Adrenal gland (tissue), 19 donors: ENCODE measurements at places on chromosomes 6 and 20.
A peak's percentile ranks its signal among the peaks of the same experiment; 100 is the strongest.

GRCh38 chr6:35213298-35213791 is 411 bp upstream of the SCUBE3 start:
- DNase-seq: no peak

GRCh38 chr6:142653710-142654420 is 291.1 kb downstream of the HIVEP2 start:
- DNase-seq: no peak

GRCh38 chr6:111228094-111228493 is 140.8 kb downstream of the SLC16A10 start:
- no peak for DNase-seq

- DNase-seq: no peak
These were observed 9.9 kb downstream of the PCIF1 start for GRCh38 chr20:45944151-45944964.

- peak; percentile 29 for DNase-seq
These were observed 750 bp downstream of the MAP7 start for GRCh38 chr6:136549300-136550044.

DNA sequence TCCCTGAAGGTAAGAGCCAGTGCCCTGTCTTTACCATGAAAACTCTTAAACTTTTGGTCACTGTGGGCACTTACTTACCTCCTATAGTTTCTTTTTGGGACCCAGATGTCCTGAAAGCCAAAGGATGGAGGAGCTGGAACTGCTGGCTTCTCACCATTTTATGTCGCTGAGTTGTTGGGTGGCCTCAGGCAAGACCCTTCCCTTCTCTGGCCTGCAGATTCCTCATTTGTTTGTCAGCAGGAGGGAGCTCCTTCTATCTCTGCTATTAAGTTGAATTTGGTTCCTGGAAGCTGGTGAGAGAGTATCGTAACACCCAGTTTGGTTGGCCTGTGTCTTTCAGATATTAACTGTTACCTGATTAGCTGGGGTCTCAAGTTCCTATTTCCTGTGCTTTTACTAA is 68.2 kb upstream of the MYL9 start:
- no peak for DNase-seq

DNA sequence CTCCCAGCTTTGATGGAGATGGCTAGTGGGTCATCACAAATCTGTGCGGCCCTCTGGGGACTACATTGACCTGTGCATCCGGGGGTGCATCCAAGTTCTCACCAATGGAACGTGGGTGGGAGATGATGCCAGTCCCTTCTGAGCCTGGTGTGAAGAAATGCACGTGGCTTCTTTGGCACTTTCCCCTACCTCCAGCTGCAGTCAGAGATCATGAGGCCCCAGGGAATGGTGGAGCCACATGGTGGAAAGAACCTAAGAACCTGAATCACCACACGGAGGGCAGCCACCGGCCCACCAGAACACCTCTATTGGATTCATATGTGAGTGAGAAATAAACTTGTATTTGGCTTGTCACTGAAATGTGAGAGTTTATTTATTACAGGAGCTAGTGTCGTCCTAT is 9.9 kb upstream of the CDKN1A start:
- no peak for DNase-seq

DNA sequence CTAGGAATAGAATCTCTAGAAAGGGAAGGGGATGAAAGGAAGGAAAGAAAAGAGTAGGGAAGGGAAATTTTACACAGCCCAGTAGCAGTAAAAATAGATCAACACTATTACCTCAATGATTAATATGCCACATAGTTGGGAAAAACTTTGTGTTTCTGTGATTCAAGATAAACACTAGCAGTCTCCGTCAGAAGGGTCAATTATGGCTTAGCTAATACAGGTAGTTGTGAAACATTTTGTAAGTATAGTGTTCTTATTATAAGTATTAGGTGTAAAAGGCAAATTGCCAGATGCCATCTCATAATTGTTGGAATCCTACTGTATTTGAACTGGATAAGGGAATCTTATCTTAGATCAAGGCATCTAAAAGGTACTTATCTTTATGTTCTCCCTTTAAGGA is 165.7 kb downstream of the MTFR2 start:
- DNase-seq: no peak

GRCh38 chr20:4370851-4371250 is 350.9 kb upstream of the PRND start:
- DNase-seq: no peak

DNA sequence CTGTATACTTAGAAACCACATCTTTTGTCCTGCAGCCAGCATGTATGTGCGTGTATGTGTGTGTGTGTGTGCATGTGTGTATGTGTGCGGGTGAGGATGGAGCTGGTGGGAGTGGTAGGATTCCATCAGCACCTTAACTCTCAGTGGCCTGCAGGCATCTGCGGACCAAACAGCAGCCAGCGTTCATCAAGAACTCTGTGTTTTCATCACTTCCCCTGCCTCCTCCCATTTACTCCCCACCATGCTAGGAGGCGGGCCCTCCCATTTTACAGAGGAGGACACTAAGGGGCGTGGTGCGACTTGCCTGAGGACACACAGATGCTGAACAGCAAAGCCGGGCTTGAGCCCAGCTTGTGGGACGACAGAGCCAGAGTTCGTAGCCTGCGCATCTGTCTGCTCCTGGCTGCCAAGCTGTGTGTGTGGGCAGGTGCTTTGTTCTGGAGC is 8.9 kb downstream of the VSTM2L start:
- DNase-seq: no peak

DNA sequence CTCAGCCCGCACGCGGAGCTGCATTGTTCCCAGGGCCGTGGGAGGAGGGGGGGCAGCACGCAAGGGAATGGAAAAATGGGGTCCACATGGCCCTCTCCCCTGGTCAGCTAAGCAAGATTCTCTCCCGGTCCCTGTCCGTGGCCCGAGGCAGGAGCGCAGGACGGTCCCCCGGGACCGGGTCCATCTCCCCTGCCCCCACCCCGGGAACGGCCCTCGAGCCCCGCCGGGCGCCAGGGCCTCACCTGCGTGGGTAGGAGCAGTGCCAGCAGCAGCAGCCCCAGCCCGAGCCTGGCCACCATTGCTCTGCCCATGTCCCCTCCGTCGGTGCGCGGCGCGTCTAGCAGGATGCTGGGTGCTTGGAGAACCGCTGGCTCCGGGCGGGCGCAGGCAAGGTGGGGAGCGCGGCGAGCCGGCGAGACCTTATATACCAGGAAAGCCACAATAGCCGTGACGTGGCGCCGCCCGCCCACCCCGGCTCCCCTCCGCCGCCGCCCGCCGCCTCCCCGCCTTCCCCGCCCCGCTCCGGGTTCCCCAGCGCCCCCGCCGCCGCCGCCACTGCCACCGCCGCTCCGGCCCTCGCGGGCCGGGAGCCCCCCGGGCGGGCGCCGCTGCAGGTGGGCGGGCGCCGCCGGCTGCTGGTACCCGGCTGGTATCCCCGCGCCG is at the start of gene CD24:
Gene CD24 (minus strand): TSS at position 394 of the 663 bp plus-strand sequence. CDS start 83 bp downstream, at position 311.
- no peak for DNase-seq

- DNase-seq: no peak
These were observed 583.4 kb downstream of the BCKDHB start for GRCh38 chr6:80689716-80690395.

- peak; percentile 84 for DNase-seq
These were observed 8.7 kb upstream of the CCR6 start for GRCh38 chr6:167113935-167114910.

- DNase-seq: no peak
These were observed 1348.5 kb downstream of the GRIK2 start for GRCh38 chr6:102742028-102742427.

DNA sequence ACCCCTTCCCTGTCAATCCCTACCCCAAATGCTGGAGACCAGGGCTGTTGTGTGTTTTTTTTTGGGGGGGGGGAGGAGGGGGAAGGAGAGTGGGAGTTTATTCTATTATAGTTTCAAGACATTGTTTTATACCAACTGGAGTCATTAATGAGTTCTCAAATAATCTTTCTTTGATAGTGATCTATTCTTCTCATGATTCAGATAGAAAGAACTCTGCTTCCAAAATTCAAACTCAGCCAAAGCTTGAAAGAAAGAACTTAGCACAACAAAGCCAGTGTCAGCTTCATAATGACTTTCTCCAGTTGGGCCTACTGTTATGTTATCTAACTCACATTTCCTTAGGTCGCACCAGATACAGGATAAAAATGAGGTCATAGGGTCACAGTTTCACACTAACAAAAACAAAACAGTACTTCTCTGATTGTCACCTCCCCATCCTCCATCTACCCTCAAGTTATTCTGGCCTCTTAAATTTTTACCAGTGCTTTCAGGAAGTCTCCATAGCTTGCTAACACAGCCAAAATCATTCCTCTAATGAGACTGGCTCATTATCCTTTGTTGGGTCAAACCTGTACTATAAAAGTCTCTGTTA is 19.0 kb upstream of the MAP3K7 start:
- DNase-seq: no peak

GRCh38 chr20:43191946-43192863 is 2.5 kb upstream of the PTPRT start:
- DNase-seq: no peak

DNA sequence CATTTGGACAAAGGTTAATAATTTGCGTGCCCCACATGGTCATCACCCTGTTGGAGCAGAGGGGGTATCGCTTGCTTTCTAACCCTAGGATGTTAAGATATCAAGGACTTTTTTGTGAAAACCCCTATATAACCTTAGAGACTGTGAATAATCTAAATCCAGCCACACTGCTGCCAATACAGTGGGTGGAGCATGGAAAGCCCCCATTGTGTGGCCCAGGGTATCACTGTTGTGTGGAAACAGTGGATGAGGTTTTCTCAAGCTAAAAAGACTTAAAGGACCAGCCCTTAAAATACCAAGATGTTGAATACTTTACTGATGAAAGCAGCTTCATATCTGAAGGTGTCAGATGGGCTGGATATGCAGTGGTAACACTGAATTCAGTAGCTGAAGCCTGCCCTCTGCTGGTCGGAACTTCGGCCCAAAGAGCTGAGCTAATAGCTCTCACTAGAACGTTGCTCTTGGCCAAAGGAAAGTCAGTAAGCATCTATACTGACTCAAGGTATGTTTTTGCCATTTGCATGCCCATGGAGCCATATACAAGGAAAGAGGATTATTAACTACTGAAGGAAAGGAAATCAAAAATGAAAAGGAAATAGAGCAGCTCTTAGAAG is 695.2 kb downstream of the PHF3 start:
- DNase-seq: peak; percentile 70

- no peak for DNase-seq
These were observed 239.8 kb downstream of the CDC5L start for GRCh38 chr6:44627091-44627882.

DNA sequence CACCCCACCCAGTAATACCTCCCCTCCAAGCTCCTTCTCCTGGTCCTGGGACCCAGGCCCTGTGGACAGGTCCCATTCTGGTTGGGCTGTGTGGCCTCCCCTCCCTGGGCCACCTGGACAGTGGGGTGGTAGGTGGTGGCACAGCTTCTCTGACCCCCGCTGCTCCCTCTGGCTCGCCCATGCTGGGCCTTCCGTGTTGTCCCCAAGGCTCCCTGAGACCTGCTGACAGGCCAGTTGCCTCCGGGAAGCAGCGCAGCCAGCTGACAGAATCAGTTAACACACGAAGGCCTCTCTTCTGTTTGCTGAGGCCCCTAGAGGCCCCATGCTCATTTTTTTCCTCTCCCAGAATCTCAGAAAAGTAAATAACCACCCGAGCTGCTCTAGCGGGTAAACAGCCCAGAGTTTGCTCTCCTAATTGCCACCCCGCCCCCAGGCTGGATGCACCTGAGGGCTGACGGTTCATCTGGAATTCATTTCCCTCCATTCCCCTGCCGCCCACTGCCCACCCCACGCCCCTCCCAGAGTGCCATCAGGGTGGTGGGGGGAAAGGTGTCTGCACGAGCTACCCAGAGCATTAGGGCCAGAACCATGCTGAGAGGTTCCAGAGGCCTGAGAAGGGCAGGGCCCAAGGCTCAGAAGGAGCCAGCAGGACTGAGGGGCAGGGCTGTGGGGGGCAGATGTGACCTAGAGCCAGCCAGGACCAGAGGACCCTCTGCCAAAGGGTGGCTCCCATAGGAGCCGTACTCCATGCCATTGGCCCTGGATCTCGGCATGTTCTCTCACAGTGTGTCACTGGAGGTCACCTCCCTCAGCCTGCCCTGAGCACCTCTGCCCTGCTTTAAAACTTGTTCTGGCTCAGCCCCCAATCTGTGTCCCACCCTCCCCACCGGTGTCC is 157.5 kb downstream of the GRM4 start:
- no peak for DNase-seq

DNA sequence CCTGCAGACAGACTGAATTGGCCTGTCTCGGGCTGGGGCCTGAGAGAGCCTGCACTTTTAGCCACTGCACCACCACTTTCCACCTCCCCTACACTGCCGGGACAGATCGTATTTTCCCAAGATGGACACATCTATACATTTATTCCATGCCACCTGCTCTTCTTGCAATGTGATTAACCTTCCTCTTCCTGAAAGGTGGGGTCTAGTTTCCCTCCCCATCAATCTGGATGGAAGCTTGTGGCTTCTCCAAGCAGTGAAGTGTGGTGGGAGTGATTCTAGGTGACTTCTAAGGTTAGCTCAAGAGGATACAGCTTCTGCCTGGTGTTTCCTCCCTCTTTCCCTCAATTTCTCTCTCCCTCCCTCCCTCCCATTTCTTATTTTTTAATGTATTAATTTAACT is 150.3 kb upstream of the PROKR2 start:
- DNase-seq: no peak

DNA sequence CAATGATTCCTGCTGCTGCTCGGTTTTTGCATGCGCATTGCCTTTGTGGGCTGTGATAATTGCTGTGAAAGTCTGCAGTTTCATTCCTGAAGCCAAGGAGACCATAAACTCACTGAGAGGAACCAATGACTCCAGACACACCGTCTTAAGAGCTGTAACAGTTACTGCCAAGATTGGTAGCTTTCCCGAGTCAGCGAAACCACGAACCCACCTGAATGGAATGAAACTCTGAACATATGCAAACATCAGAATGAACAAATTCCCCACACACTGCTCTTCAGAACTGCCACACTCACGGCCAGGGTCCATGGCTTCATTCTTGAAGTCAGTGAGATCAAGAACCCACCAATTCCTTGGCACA is 37.7 kb downstream of the TRIM27 start:
- no peak for DNase-seq

GRCh38 chr6:11852061-11852651 is 73.6 kb upstream of the ADTRP start:
- DNase-seq: no peak

DNA sequence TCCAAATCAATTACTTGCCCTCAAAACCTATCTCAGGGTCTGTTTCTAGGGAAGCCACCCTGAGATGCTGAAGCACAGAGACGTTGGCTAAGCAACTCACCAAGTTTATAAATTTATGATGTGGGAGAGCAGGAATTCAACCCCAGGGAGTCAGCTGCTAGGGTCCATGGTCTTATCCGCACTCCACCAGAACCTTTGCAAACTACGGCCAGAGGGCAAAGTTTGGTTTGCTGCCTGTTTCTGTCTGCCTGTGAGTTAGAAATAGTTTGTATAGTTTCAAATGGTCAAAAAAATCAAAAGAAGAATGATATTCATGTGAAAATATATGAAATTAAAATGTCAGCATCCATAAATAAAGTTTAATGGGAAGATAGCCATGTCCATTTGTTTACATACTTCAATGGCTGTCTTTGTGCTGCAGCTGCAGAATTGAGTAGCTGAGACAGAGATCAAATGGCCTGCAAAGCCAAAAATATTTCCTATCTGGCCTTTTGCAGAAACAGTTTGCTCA is 83.7 kb upstream of the ZFP64 start:
- DNase-seq: no peak
